ENCODE measurements at places on chromosomes 5 and 9.

DNA sequence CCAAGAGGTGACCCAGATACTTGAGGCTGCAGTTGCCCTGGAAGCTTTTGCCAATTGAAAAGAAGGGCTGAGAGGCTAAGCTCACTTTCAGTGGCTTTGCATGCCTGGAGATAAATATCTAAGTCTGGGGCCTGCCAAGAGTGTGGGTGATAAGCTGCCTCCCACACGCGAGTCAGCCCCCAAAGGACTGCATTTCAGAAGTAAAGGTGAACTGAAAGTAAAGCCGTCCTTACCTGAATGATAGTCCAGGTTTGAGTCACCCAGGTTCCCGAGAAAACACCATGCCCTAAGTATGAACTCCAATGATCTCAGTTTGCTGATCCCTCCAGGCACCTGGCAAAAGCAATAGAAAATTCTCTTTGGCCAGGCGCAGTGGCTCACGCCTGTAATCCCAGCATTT is 22.5 kb upstream of the N4BP3 start:
- DNase-seq: no peak

- DNase-seq: no peak
Observed at GRCh38 chr5:14476786-14477435, 104.7 kb upstream of the OTULINL start.

GRCh38 chr5:125582352-125582751 is 835.9 kb upstream of the ZNF608 start:
- DNase-seq: no peak

- no peak for DNase-seq
Observed at GRCh38 chr5:66704790-66705425, 108.7 kb downstream of the MAST4 start.

- DNase-seq: no peak
Observed at GRCh38 chr5:142626786-142627185, 59.1 kb downstream of the FGF1 start.

DNA sequence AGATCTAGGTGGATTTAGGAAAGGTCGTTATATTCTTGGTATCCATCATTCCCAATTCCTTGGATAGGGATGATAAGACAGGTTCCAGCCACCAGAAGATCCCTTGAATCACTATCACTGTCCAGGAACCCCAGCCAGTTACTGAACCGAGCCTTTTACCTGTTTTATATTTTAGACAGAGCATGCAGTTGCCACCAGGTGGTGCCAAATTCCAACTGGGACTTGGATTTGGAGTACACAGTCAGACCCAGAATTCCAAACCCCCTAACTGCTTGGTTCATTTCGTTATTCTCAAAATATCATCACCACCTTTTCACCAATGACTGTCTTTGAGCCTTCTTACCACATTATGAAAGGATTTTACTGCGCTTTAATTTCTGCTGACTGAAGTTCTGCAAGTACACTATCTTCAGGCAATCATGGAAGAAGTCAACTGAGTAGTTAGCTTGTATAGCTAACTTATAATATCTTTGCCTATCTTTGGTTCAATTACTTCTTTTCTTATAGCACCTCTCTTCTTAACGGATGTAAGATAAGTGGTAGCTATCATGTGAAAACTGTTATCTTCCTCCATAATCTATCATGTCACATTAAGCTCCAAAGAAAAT is 191.8 kb downstream of the PRR16 start:
- DNase-seq: no peak

- no peak for DNase-seq
Observed at GRCh38 chr5:160242145-160242544, 12.8 kb downstream of the FABP6 start.

GRCh38 chr5:61431923-61432620 is 100.0 kb downstream of the ZSWIM6 start:
- no peak for DNase-seq

DNA sequence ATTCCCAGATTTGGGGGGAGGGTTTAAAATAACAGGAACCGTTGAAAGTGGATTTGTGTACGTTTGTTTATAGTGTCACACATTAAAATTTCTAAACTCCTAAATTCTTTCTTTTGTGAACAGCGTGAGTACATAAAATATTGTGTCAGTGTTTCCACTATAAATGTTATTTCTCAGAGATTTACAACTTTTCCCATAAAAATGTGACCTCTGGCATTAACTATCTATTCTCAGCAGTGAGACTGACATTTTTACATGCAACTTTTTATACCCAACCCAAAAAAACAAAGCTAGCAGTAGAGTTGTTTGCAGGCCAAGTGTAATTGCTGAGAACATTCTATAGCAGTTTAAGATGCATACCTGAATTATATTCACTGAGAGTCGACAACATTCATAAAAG is 757.0 kb upstream of the ADAMTS16 start:
- DNase-seq: no peak

GRCh38 chr9:93959739-93960154 is 4.6 kb upstream of the BARX1 start:
- no peak for DNase-seq

- no peak for DNase-seq
Observed at GRCh38 chr5:10324518-10325370, 17.0 kb upstream of the CMBL start.

GRCh38 chr9:24436761-24437160 is 108.9 kb downstream of the IZUMO3 start:
- DNase-seq: no peak

DNA sequence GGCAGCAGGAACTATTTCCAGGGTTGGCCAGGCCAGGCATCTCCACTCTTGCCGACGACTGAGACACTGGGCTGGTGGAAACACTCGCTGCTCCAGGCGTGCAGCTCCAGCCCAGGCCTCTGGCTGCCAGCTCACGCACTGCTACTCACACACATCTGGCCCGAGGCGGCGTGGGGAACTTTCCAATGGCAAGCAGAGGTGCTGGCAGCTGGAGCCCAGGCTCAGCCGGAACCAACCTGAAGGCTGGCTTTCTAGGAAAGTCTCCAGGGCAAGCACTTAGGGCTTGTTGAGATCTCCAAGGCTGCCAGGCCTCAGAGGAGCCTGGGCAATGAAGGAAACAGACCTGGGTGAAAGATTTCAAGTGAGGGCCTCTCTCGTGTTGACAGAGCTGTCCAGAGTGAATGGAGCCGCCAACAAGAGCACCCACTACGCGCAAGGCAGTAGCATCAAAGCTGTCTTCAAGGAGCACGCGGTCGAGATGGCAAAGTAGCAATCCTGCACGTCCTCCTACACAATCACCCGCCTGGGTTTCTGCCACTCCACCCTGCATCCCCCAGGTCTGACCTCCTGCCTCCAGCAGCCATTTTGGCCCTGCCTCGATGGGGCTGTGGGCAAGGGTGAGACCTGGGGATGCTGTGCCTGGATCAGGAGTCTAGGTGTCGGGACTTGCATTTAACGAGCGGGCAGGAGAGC is 14.4 kb downstream of the SH3PXD2B start:
- DNase-seq: no peak

DNA sequence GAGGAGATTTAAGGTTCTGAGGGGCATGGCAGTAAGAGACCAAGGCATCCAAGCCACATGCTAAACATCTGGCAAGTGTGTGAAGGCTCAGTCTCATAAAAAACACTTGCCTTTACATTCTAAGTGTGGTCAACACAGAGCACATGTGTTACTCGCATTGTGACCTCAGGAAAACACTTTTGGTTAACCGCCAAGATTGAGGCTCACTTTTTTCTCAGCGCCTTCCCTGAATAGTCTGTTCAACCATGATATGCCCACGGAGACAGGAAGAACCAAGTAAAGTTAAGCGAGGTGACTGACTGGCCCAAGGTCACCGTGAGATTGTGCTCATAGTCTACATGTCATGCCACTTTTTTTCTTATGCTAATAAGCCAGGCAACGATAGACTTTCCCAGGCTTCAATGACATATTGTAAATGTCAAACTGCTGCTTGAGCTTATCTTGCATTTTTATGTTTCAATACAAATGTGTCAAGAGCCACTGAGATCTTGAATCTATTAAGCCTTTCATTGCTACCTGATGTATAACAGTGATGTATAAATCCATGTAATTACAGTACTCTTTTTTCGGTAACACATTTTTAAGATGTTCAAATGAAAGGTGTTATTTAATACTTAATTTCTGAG is 21.1 kb upstream of the IL9 start:
- no peak for DNase-seq

DNA sequence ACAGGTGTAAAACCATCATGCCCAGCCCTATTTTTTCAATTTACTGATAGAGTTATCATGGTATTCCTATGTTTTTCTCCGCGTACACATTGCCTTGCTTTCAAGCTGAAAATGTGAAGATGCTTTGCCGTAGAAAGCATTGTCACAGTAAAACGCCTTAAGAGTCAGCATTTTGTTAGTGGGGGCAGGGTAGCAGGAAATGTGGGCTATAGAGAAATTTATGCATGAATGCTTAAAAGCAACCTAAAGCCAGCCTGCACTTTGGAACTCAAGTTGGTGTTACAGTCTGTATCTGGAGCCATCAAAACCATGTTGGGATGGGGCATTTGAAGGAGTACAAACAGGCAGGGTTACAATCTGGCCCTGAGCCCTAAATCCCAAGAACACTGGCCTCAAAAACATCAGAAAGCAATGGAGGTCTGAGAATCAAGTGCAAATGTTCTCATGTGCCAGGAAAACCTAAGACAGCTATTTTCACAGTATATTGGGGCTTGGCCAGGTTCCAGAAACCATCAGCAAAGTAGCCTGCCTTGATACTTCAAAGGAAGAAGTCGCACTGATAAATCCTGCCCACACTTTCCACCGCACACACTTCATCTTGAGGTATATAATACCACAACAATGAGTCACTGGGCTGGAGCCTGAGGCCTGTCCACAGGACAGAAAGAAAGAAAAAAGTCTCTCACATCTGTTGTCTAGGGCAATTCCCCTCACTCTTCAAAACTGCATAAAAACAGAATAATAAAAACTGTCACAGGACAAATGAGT is 313.8 kb downstream of the ENC1 start:
- peak; percentile 1 for DNase-seq

DNA sequence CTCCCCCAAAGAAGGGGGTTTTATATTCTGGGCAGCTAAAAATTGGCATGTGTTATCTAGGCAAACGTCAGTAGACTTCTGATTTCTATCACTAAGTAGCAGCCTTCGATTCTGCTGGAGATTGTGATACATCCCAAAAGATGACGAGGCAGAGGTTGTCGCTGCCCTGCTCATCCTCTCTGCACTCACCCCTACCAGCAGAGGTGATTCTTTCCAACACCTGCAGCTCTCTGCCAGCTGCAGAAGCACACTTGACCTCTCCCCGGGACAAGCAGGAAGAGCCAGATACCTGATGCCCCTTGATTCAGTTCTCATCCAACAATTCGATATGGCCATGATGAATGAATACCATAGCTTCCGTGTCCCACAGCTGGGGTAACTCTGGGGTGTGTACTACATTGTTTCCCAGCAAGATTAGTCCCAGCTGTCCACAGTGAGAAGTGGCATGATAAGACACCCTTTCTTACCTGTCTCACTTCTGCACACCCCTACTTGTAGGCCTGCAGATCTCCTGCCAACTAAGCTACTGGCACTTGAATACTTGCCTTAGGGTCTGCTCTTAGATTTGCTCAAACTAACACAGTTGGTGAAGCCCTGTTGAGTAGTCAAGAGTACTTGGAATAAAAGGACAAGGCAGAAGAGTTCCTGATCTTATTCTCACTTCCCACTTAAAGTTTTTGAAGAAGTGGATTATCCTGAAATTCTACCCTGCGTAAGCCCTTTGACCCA is 37.6 kb upstream of the SMAD5 start:
- DNase-seq: no peak

DNA sequence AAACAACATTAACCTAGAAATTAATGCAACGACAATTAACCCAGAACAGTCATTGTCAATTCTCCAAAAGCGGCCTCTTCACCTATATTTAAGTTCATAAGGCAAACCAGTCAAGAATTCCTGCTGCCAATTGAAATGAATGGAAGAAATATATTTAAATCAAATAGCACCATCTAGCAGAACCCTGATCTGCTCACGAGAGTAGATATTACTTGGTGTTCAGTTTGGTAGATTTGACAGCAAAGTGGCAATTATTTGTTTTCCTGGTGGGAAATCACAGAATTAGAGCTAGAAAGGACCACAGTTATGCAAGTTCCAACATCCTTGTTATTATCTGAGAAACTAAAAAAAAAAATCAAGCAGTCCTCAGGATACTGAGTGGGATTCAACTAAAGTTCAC is 2.3 kb downstream of the SSBP2 start:
- DNase-seq: no peak

DNA sequence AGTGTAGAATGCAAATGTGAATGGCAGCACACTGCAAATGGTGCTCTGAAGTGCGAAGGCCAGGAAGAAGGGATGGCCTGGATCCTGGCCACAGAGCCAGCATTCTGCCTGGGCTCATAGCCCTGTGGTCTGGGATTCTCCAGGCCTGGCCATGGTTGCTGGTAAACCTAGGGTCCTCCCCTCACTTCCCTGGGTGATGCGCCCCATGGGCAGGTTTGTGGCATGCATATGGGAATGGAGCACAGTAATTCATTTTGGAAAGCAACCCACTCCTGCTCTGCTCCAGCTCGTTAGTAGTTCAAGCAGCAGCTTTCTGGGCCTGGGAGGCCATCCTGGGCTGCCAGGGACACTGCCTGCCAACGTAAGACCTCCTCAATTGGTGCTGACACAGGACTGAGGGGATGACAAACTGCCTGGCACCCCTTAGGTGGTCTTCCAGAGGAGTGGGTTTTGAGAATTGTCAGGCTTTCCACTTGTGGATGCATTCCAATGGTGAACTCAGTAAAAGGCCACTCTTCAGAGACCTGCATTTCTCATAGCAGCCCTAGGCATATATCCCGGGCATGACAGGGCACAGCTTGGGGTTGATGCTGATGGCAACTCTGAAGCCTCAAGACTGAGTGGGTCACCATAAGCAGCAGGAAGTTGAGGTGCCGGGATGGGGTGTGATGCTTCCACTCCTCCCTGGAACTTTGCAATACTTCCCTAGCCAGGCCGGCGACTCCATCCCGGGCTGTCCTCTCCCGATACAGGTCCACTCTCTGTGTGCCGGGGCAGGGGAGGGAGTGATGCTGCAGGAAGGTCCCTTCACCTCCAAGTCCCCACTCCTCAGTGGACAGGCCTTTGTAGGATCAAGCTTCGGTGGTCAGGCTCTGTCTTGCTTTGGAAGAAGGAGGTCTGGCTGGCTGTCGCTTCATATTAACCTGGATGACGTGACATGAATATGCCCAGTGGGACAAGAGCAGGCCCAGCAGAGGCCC is 1.2 kb upstream of the SLC25A48 start:
- no peak for DNase-seq

DNA sequence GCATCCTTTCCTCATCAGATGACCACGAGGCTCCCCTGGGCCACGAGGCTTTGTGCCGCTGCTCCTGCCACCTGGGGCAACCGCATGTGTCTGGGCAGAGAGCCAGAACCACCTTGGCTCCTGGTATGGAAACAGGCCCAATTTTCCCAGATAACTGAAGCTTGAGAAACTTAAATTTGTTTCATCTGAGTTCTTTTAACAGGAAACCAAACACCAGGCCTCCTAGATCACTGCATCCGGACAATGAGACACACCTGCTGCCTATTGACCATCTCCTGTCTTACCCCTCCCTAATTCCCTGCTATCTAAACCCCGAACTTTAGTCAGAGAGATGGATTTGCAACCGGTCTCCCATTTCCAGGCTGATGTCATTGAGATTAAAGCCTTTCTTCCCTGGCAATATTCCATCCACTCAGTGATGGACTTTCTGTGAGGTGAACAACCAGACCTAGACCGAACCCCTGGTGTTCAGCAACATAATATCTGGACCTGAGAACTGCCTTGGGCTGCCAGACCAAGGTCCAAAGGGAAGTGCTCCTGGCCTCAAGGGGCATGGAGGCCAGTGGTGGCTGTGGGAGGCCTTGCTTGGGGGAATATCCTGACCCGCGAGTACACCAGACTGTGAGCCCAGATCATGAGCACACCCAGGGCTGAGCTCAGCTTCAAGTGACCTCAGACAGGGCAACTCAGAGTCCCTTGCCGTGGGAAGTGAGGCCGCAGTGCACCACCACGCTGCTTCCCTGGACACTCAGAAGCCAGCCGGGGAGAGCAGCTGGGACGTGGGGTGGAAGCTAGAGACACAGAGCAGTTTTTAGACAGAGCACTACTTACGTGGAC is 199.7 kb downstream of the HSPA4 start:
- DNase-seq: no peak

All from stimulated activated CD4-positive, alpha-beta T cell treated with anti-CD3 and anti-CD28 coated beads, TNF-alpha, amount 100 ng/mL, for 1 hour (primary cell).